ENCODE measurements at places on chromosomes 6 and 20.

DNA sequence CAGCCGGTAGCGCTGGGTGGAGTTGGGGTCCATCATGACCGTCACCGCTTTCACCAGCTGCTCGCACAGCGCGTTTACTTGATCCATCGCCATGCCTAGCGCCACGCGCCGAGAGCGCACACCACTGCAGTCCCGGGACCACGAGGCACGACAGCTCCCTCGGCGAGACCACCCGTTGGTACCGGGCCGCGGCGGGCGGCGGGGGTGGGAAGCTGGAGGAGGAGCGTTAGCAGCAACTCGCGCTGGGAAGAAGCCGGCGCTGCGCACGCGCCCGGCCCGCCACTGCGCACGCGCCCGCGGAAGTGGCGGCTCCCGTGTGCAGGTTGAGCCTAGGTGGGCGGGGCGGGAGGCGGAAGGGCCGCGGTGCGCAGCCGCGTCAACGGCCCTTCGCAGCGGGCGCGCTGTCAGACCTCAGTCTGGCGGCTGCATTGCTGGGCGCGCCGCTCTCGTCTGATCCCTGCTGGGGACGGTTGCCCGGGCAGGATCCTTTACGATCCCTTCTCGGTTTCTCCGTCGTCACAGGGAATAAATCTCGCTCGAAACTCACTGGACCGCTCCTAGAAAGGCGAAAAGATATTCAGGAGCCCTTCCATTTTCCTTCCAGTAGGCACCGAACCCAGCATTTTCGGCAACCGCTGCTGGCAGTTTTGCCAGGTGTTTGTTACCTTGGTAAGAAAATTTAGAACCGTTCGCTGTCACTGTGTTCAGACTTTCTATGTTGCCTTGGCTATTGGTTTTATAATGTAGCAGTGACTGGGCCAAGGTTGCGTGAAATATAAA lies at the start of the genes POLH and XPO5:
TSS of gene POLH (plus strand) at position 414 of the 780 bp plus-strand sequence. CDS start 6,135 bp downstream, outside the sequence.
TSS of gene XPO5 (minus strand) at position 267 of the 780 bp plus-strand sequence. CDS start at position 93, 174 bp downstream.
- DNase-seq = peak; percentile 98

GRCh38 chr20:25287631-25288290 lies 39.9 kb downstream of the PYGB start:
- DNase-seq = no peak

DNA sequence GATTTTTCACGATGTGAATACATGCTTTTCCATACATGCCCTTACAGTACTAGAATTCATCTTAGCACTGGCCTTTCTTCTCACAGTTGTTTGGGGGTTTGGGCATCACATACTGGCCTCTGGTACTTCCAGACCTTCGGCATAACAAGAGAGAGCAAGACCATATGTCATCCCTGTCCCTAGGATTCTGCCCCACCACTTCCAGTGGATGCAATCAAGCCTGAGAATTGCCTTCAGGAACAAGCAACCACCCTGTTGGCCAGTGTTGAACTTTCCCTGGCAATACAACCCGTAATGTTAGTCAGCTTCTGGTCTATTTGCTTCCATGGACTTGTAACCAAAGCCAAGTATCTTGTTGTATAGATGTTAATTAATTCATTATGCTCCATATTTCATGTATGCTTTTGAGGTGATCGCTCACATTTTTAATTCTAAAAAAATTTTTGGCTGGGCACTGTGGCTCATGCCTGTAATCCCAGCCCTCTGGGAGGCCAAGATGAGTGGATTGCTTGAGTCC lies 15.4 kb upstream of the SLPI start:
- no peak for DNase-seq

GRCh38 chr6:89527634-89528033 lies 94.7 kb downstream of the ANKRD6 start:
- no peak for DNase-seq

GRCh38 chr6:156778454-156779205 lies 1.5 kb downstream of the ARID1B start:
- DNase-seq = no peak

DNA sequence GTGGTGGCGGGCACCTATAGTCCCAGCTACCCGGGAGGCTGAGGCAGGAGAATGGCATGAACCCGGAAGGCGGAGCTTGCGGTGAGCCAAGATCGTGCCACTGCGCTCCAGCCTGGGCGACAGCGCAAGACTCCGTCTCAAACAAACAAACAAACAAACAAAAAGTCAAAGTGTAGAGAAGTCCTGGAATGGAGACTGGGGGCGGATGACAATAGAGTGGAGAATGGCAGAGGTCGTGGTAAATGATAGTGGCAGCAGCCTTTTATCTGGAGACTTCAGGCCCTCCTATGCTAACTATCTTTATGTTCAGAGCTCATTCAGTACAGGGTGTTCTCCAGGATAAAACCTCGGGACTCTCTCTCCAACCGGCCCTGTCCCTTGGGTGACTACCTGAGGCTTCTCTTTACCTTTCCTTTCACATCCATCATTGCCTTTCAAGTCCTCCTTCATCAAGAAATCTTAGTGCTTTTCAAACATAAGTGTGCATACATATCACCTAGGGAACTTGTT lies 1.4 kb upstream of the FKBPL start:
- DNase-seq = no peak

DNA sequence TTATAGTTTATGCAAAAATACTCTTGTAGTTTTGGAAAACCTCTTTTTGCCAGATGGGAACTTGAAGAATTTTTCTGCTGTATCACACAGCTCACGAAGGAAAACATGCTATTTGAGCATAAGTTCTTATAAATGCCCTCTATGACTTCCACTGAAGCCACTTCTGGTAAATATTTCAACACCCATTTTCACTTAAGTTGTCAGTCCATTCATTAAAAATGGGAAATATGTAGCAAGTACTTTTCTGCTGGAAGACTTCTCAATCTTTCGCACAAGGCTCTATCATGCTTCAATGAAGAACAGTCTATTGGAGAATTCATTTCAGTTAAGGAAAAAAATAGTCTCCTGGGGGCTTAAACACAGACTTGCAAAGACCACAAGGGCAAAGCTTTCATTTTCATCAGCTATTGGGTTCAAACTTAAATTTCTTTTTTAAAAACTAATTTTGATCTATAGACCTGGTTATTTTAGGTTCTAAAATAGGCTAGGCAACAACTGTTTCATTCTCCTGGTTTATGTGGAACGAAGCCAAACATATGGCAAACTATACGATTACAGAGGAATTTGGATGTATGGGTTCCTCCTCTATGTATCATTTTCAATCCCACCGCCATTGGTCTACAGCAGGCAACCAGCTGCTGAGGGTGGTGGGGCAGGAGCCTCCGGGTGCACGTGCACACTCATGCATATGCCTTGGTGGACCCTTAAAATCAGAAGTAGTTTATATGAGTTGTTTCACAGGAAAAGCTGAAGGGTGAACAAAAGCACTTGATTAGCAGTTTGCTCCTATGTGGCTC lies 38.7 kb downstream of the LAMA4 start:
- no peak for DNase-seq

DNA sequence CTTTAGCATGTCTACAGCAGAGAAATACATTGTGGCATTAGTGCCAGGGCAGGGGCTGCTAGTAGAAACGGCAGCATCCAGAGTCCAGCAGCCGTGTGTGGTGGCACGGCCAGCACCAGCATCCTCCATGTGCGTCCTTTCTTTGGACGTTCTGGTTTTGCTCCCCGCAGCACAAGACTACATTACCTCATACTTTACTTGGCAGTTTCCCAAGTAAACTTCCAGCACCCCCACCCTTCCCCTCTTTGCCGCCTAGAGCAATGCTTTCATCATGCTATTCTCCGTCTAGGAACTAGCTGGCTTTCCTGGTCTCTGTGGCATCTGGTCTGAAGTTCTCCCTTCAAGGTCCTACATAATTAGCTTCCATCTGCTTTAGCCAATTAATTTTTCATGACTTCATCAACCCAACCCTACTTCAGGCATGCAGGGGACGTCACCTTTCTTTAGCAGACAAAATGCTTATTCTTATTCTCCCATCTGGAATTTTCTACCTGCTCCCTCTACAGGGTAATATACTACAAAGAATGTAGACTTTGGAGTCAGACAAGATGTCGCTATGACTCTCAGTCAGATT lies 67.6 kb downstream of the BLOC1S5 start:
- DNase-seq = no peak

- no peak for DNase-seq
Observed at GRCh38 chr6:148521158-148521557, 178.5 kb downstream of the SASH1 start.

DNA sequence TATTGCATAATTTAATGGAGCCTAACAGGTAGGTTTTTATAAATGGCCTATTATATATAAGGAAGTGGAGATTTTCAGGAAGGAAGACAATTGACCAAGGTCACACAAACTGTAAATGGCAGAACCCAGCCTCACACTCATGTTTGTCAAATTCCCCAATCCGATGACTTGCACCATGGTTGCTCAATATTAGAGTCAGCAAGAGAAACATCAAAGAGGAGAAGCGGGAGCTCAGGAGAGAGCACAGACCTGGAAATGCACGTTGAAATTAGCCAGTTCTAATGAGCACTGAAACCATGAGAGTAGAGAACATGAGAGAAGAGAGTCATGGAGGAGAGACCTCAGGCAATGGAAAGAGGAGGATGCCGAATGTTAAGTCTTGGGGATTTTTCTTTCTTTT lies 13.5 kb upstream of the MLIP start:
- no peak for DNase-seq

DNA sequence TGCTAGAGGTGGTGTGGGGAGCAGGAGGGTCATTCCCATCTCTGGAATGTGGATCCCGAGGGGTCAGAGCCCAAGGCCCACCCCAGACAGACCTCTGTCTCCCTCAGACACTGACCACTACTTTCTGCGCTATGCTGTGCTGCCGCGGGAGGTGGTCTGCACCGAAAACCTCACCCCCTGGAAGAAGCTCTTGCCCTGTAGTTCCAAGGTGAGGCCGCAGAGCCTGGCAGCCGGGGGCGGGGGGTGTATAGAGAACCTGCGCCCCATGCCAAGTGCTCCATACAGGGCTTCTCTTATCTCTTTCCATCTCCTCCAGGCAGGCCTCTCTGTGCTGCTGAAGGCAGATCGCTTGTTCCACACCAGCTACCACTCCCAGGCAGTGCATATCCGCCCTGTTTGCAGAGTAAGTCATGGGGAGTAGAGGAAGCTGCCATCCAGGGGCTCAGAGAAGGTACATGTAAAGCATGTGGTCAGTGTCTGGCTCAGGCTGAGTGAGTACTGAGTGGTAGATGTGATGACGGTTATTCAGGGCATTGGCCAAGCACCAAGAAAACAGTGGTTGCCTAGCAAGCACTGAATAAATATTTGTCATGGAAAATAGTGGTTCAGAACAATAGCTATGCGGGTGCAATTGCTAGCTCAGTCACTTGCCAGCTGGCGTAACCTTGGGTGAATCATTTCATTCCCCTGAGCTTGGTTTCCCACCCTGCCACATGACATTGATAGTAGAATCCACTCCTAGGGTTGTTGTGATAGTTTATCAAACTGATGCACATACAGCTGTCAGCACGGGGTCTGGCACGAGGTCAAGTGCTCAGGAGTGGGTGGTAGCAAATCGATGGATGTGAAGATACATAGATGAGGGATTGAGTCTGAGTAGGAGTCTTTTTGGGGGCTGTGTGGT lies 3.5 kb downstream of the PIGT start:
- no peak for DNase-seq

GRCh38 chr6:151729829-151730495 lies 77.5 kb upstream of the ESR1 start:
- no peak for DNase-seq

DNA sequence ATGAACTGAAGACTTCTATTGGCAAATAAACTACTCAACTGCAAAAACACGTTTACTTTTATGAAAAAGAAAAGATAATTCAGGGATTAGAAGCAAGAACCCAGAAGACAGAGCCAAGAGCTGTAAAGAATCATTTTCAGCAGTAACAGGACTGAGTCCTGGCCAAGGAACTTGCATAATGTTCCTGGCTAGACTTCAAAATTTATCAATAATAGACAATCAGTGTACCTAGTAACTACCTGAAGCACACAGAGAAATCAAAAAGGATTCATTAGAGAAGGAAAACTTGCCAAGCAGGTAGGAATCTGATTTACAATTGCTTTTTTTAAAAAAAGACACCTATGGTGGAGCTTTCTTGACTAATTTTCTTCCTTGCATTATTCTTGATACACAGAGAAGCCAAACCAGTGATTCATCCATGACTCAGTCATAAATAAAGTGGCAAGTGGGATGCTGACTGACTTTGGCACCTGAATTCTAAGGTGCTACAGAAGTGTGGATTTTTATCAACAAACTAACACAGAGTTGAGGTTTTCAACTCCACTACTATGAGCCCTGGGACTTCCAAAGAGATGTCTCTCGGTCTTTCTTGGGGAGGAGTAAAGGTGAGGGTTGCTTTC lies 281.3 kb downstream of the BMP7 start:
- DNase-seq = no peak

GRCh38 chr20:36550790-36551299 lies 9.5 kb downstream of the MYL9 start:
- DNase-seq = no peak
